Fibroblast of skin of left quadriceps (primary cell): ENCODE measurements at places on chromosomes 4 and X.
A peak's percentile ranks its signal among the peaks of the same experiment; 100 is the strongest.

- DNase-seq: no peak
Observed at GRCh38 chr4:28388471-28388870, 1527.8 kb downstream of the STIM2 start.

DNA sequence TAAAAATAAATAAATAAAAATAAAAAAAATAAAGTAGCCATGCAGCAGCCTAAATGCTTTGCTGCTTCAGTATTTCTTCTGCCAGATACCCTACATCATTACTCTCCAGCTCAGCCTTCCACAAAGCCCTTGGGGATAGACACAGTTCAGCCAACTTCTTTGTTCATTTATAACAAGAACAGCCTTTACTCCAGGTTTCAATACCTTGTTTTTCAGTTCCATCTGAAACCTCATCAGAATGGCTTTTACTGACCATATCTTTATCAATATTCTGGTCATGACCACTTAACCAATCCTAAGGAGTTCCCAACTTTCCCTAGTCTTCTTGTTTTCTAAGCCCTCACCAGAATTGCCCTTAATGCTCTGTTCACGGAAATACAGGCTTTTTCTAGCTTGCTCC, 128.3 kb upstream of the MED14 start:
- no peak for DNase-seq

DNA sequence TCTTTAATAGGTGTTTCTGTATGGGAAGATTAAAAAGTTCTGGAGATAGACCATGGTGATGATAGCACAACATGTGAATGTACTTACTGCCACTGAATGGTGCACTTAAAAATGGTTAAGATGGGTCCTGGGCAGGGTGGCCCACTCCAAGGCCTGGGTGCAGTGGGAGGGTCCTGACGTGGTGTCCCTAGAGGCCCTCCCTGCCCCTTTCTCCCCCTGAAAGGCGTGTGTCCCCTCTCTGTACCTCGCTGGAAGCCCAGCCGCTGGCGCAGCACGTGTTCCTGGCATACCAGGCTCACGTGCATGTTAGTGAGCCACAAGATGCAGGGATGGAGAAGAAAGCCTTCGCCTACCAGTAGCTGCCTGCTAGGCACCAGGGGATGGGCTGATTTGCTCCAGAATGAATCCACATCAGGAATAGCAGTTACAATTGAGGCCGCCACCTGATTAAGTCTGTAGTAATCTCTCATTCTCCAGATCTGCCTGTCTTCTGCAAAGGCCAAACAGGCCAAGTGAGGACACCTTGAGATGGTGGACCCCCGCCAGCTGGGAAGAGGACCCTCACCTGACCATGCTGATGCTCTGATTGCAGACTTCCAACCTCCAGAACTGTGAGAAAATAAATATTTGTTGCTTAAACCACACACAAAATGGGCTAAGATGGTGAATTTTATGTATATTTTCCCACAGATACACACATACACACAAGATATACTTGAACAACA, 67.5 kb downstream of the COQ2 start:
- DNase-seq: no peak

- DNase-seq: no peak
Observed at GRCh38 chr4:138177278-138177968, 64.7 kb downstream of the SLC7A11 start.

GRCh38 chrX:135484641-135485289, 35.7 kb upstream of the INTS6L start:
- DNase-seq: peak; percentile 14

DNA sequence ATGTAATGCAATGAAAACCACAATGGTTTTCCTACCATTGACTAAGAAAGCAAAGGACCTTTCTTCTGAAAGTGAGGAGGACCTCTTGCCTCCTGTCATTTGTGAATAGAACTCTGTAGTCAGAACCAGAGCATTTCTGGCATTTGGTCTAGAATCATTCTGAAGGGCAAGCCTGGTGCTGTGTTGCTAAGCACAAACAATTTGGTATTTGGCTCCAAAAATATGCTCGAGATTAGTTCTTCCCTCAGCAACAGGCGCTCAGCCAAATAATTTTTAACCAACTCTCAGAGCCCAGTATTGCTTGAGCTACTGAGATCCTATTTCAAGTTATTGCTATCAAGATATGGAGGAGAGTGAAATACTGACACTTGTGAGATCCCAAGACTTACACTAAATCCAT, 71.0 kb downstream of the SNCA start:
- peak; percentile 44 for DNase-seq
